Neural progenitor cell (in vitro differentiated cells): ENCODE measurements at places on chromosomes 6 and 20.

- no peak for DNase-seq
Measured at GRCh38 chr6:41335943-41336342, 535 bp downstream of the NCR2 start.

DNA sequence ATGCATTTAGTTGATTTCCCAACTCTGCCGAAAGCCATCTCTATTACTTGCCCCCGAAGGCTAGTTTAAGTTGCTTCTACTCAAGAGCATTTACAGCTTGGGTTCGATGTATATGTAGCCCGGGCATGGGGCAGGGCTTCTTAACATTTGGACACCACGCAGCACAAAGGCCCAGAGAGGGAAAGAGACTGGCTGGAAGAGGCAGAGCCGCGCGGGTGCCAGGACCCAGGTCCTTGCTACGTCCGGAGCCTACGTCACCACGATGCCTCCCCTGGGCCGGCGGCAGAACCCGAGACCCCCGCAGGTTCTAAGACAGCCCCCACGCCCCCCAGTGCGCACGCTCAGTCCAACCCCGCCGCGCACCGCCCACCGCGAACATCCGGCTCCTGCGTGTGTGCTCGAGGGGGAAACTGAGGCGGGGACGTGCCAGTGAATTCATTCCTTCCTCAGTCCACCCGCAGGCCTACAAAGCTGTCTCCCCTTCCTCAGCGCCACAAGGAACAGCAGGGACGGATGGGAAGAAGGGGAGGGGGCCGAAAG lies 367 bp upstream of the PCIF1 start:
- peak; percentile 72 for DNase-seq

- peak; percentile 26 for DNase-seq
Measured at GRCh38 chr20:4026093-4026601, 10.8 kb upstream of the RNF24 start.

DNA sequence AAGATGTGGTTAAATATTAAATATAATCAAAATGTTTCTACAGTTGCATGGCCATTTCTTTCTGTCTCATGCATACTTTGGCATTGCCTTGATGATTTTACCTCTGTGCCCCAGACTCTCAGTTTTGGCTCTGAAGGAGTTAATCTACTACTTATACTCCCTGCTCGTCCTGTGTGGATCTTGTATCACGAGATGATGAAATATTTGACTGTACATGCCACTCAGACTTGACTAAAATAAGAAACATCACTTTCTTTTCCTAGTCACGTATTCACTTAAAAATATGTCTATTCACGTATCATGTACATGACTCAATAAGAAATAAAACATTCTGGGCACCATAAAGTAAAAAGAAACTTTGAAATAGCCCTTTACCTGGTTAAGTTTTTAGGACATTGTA lies 397.7 kb downstream of the RFPL4B start:
- DNase-seq = no peak

- DNase-seq = peak; percentile 86
Measured at GRCh38 chr6:50720623-50721022, 7.3 kb downstream of the TFAP2D start.

GRCh38 chr20:25309395-25310267 lies 61.7 kb downstream of the PYGB start:
- DNase-seq = no peak

DNA sequence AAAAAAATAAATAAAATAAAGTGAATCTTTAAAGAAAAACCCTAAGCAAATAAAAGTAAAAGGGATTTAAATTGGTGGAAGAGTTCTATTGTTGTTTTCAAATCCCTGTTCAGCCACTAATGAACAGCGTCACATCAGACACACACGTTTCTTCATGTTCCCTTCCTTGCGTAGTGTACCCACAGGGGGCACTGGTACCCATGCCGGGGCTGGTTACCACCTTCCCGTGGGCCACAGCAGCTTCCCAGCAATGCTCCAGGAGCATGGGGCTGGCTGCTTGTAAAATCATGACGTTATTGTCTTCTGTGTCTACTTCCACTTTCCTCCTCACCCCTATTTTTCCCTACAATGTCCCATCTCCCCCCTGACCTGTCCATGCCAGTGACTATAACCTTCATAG lies 988.7 kb downstream of the KIF16B start:
- DNase-seq = no peak

- DNase-seq = no peak
Measured at GRCh38 chr6:112113918-112114317, 26.5 kb downstream of the FAM229B start.

DNA sequence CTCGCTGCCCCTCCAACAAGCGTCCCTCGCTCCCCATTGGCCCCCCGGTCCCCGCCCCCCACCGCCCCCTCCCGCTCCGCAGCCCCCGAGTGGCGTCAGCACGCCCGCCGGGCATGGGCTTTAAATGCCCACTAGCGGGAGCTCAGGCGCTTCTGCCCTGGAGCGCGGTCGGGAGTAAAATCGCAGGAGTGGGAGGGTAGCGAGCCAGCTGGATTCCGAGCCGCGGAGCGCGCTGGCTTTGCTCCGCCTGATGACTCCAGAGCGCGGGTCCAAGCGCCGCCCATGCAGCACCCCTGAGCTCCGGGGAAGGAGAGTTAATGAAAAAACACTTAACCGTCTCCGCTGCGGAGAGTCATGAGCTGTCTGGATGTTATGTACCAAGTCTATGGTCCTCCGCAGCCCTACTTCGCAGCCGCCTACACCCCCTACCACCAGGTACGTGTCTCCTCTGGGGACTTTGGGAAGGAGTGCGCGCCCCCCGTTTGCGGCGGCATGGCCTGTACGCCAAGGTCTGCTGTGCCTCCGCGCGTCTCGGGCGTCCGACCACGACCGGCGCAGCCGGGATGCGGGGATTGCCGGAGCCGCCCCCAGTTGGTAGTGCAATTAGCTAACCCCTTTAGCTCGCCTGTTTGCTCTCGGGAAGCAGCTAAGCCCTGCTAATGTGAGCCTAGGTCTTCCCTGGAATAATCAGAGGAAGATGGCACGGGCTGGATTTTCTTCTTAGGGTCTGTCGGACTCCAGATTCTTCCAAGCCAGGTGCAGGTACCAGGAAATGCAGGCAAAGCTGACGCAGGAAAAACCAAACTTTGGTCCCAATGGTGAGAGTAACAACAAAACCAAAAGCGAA lies at the start of gene VGLL2:
Gene VGLL2, plus strand, starts transcription at position 149 of the 847 bp plus-strand sequence. Its CDS starts 206 bp downstream, at position 355.
- peak; percentile 87 for DNase-seq

DNA sequence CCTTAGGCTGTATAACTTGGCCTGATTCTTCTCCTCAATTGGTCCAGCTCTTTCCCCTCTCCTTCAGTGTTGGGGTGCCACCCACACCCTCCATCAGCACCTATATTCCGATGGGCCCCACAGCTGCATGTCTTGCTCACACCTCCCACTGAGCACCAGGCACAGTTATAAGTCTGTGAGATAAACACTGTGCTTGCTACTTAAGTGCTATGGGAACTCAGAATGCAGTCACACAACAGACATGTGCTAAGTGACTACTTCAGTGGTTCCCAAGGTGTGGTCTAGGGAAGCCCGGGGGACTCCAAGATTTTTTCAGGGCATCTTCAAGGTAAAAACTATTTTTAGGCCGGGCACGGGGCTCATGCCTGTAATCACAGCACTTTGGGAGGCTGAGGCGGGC lies 7.3 kb downstream of the ZC3H12D start:
- DNase-seq = no peak

DNA sequence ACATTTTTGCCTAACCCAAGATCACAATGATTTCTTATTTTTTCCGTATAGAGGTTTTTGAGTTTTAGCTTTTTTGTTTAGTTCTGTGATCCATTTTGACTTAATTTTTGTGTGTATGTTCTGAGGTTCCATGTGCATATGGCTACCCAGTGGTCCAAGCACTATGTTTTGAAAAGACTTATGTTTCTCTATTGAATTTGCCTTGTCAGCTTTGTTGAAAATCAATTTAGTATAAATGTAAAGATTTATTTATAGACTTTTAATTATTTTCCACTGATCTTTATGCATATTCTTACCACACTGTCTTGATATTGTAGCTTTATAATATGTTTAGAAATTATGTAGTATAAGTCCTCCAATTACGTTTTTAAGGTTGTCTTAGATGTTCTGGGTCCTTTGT lies 10.2 kb downstream of the TM9SF4 start:
- DNase-seq = no peak

DNA sequence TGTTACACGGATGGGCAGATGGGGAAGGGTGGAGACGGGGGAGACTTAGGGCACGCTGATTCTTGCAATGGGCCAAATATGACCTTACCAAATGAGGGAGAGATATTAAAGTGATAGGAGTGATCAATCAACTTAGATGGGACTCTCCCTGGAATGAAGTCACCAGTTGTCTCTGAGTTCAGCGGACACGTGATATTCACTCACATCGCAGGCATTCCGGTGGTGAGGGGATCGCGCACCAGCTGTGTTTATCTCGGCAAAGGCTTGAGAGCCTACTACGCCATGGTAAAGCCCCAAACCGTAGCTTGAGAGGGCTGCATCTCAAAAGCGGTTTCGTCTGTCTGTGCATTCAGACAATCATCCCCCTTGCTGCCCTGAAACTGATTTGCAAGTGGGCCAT lies 5.5 kb downstream of the BMP7 start:
- DNase-seq = peak; percentile 41

DNA sequence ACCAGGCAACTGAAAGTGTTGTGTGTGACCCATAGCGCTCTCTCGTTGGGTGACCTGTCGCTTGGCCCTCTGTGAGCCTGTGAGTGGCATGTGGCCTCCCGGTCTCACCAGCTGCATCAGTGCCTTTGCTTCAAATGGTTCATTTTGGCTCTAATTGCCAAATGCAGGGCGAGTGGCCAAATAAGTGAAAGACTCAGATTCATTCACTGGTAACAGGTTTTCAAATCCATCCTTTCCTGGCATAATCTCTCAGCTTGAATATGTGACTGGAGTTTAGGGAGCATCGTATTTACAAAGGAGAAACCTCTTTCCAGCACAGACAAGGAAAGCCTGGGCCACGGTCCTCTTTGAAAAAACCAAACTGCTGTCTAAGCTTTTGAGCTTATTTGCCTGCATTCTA lies 321.6 kb upstream of the QKI start:
- DNase-seq = no peak

GRCh38 chr6:138640028-138640427 lies 133.5 kb upstream of the CCDC28A start:
- DNase-seq = no peak

- no peak for DNase-seq
Measured at GRCh38 chr20:50826121-50826520, 31.3 kb downstream of the BCAS4 start.

GRCh38 chr20:63641146-63641791 lies 12.0 kb downstream of the STMN3 start:
- DNase-seq = no peak

- no peak for DNase-seq
Measured at GRCh38 chr6:33740204-33740608, 6.5 kb downstream of the IP6K3 start.

DNA sequence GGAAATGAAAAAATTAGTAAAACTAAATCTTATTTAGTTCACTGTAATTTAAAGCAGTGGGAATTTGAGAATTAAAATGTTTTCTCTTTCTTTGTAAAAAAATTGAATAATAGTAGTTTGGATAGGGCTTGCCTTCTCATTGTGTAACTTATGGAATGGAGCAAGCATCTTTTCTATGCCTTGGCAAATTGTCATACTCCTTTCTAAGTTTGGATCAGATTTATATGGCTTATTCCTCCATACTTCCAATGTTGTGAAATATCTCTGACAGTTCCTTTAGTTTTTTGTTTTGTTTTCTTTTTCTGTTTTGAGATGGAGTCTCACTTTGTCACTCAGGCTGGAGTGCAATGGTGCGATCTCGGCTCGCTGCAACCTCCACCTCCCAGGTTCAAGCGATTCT lies 176.4 kb downstream of the SAMD5 start:
- DNase-seq = no peak

GRCh38 chr6:112311950-112312547 lies 35.1 kb upstream of the RFPL4B start:
- peak; percentile 32 for DNase-seq

- DNase-seq = no peak
Measured at GRCh38 chr6:157652601-157653363, 170.3 kb upstream of the SNX9 start.

DNA sequence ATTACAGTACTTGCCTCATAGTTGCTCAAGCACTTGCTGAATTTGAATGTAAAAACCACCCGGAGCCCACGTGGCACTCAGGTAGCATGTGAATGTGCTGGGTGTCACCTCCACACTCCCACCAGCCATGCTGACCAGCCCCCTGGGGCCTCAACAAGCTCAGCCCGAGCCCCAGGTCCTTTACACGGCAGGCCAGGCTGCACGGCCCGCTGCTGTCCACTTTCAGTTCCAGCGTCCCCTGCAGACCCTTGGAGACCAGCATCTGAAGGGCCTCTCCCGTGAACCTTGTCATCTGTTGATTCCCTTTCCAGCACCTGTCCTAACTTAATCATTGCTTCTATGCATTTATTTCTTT lies 33.3 kb upstream of the ZBP1 start:
- DNase-seq = no peak

DNA sequence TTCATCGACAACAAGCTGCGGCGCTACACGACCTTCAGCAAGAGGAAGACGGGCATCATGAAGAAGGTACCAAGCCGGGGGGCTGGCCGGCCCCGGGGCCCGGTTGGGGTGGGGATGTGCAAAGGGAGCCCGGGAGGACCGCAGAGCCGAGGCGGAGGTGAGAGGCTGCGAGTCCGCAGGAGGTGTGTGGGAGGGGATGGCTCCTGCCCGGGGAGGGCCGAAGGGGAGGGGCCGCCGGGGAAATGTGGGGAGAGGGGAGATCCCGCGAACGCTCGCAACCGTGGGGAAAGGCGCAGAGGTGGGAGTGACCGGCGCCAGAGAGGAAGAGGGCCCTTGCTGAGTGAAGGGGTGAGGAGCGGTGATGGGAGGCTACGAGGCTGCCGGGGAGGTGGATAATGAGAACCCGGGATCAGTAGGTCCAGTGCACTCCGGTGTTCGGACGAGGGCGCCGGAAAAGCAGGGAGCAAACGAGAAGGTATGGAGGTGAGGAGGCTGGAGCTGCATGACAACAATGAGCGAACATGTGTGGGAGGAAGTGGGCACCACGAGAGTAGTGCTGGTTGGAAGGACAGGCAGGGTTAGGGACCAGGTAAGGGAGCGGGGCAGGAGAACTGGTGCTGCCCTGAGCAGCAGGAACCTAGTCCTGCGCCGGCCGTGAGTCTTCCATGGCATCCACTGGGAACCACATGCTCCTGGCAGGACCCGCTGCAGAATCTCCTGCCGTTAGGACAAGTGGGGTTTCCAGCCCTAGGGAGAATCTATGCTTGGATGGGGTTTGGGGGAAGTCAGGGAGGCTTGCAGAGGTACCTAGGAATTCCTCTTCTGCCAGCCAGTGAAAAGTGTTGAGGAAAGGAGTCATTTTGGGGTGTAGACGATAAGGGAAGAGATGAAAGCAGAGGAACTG lies 1.3 kb downstream of the SRF start:
- peak; percentile 58 for DNase-seq

- no peak for DNase-seq
Measured at GRCh38 chr20:25038103-25038410, 19.9 kb downstream of the ACSS1 start.

DNA sequence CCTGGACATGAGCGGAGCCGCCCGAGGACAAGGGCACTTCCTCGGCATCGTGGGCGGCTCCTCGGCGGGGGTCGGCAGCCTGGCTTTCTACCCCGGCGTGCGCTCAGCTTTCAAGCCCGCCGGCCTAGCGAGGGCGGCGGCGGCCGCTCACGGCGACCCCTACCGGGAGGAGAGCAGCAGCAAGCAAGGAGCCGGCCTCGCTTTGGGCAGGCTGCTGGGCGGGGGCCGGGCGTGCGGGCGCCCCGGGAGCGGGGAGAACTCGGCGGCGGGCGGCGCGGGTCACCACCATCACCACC lies 6.7 kb downstream of the PRDM13 start:
- DNase-seq = peak; percentile 89
